ENCODE measurements at places on chromosomes 11 and 22.
A peak's percentile ranks its signal among the peaks of the same experiment; 100 is the strongest.

- DNase-seq = no peak
Measured at GRCh38 chr11:94639901-94640721, 72.9 kb downstream of the PIWIL4 start.

- no peak for DNase-seq
Measured at GRCh38 chr11:86695373-86695772, 23.0 kb upstream of the ME3 start.

DNA sequence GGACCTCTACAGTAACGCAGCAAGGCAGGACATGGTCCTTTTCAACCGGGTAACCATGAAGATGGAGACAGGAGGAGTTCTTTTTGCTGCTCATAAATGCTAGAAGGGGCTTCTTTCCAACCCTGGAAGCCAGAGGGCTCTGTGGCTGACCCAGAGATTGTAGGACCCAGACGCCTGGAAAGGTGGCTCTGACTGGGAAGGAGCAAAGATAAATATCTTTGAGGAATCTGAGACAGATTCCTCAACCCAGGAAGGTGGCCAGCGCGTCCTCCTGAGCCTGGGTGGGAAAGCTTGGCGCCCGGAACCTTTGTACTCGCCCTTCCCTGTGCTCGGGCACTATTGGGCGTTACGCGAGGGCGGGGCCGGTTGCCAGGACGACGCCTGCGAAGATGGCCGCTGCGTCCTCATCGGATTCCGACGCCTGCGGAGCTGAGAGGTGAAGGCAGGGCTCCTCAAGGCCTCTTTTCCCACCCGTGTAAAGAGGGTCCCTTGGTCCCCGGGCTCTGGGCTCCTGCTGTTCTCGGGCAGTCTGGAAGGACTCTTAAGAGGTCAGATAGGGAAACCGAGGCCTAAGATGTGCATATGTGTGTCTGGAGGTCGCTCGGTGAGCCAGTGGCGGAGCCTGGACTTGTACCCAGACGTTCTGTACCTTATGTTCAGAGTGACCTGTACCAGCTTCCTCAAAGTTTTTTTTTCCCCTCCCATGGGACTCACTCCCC is at the start of gene BBS1:
BBS1 (plus strand) TSS at position 365 of the 719 bp plus-strand sequence; CDS start at position 390, 25 bp downstream.
- peak; percentile 91 for DNase-seq

DNA sequence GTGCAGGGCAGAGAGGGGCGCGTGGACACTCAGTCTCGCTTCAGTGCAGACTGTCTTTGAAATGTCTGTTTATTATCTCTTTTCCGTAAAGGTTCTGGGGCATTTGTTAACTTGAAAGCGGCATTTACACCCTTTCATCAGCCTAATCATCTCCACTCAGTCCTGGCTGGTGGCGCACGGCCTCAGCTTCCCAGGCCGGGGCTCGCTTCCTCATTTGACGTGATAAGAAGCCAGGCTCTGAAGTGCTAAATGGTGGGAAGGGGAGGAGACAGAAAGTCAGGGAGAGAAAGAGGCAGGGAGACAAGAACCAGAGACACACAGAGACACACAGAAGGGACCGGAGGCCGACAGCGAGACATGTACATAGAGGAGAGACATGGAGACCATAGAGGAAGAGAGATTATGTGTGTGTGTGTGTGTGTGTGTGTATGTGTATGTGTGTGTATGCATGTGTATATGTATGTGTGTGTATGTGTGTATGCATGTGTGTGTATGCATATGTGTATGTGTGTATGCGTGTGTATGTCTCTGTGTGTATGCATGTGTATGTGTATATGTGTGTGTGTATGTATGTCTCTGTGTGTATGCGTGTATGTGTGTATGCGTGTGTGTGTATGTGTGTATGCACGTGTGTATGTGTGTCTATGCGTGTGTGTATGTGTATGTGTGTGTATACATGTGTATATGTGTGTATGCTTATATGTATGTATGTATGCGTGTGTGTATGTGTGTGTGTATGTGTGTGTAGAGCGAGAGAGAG is 101.5 kb downstream of the ST3GAL4 start:
- DNase-seq = no peak

- DNase-seq = no peak
Measured at GRCh38 chr22:41181349-41182241, 23.5 kb upstream of the L3MBTL2 start.

DNA sequence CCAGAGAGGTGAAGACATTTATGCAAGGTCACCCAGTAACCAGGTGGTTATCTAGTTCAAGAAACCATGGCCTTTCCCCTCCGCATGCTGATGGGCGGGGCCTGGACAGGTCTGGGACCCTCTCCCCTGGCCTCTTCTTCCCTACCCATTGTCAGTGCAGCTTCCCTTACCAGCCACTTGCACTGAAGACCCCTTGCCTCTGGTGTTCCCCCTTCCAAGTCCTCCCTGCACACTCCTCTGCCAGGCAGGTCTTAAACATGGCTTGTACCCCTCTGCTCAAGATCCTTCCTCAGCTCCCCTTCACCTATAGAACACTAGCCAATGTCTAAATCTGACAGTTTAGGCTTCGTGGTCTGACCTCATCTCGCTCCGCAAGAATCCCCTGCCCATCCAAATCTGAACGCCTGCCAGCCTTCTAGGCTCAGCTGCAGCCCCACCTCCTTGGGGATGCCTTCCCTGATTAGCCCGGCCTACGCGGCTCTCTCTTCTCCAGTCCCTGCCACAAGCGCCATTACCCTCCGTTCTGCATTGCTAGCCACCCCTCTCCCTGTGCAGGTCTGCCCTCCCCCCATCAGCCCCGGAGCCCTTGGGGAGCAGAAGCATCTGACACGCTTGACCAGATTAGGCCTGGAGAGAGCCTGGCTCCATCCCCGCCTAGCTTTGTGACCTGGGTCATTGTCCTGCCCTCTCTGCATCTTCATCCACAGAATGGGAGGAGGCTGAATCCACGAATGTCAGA is 213.8 kb downstream of the DSCAML1 start:
- no peak for DNase-seq

- no peak for DNase-seq
Measured at GRCh38 chr11:117833401-117833891, 8.9 kb upstream of the FXYD2 start.
